ENCODE measurements at places on chromosomes 7 and 10.

DNA sequence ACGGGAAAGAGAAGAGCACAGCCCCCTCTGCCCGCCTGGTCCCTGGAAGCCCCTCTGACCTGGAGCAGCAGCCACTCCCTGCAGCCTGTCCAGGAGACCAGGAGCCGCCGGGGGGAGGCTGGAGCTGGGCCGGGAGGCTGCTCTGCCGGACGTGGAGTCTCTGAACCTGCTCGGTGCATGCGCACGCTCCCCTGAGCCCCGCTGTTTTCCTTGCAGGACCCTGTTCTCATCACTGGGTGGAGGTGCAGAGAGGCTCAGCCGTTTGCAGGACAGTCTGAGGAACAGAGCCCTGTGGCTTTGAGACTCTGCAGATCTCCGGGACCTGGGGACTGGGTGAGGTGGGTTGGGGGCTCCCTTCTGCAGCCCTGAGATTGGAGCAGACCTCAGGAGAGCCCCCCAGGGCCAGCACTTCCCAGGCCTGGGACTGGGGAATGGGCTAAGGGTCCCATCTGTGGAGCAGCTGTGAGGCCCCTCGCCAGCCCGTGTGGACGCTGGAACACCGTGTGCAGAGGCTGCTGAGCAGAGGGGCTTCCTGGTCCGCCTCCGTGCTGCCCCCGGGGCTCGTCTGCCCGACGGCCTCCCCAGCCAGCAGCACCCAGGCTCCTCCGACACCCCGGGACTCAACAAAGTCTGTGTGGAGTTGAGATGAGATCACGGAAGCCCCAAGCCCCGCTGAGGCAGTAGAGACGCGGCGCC is 48.5 kb upstream of the ADGRA1 start:
- no peak for DNase-seq

GRCh38 chr10:113993489-113993991 is 50.1 kb upstream of the ADRB1 start:
- DNase-seq: no peak

- no peak for DNase-seq
These were observed 153.7 kb downstream of the PRPF18 start for GRCh38 chr10:13740461-13740860.

DNA sequence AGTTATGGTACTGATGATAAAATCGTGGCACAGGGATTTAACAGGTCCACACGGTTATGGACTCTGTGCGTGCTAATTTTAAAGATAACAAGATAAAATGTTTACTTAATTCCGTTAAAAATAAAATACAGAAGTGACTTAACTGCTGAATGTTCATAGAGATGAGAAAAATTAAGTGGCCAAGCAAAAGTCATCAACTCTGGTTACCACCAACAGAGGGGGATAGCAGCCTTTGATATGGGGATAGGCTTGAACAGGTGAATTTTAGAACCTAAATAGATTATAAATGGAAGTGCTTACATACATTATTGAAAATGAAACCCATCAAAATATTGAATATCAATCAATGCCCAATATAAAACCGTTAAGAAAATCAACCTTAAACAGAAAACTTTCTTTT is 245.0 kb downstream of the WDR37 start:
- no peak for DNase-seq

DNA sequence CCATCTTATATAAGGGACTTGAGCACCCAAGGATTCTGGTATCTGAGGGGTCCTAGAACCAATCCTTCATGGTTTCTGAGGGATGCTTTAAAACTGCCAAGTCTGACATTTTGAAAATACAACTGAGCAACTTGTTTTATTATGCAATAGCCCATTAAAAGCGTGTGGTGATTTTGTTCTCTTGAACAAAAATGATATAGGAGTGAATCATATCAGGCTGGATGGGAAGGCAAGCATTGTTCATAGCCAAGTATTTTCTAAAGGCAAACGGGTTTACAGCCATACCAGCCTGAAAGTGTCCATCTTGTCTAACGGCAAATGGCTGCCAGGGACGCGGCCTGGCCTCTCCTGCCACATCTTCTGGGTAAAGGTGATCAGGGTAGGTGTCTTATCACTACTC is 23.4 kb downstream of the RPP38 start:
- no peak for DNase-seq

GRCh38 chr7:118590107-118590506 is 365.6 kb downstream of the ANKRD7 start:
- no peak for DNase-seq

DNA sequence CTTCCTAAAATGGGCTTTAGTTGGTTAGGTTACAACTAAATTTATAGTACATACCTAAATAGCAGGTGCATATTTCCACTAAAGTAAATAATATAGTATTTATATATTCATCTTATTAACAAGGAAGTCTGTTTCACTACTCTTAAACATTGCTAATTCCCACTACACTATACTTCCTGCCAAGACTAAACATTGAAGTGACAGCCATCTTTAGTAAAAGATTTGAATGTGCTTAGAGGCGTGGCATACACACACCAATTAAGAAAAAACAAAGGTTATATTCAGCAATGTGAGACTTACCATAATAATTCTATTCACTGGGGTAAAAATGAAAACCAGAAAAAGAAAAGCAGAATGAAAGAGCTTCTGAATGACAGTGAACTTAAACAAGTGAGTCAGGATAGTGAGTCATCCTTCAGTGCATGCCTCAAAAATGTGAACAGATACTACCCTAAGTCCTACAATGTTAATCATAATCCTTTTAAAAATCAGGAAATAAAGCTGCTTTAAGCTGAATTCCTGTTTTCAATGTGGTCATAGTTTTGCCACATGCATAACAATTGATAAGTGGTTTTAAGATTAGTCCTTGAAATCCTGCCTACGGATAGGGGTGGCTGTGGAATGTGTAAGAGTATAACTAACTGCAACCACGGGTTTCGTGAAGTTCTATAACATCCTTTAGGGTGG is 59.4 kb downstream of the USP6NL start:
- DNase-seq: no peak

DNA sequence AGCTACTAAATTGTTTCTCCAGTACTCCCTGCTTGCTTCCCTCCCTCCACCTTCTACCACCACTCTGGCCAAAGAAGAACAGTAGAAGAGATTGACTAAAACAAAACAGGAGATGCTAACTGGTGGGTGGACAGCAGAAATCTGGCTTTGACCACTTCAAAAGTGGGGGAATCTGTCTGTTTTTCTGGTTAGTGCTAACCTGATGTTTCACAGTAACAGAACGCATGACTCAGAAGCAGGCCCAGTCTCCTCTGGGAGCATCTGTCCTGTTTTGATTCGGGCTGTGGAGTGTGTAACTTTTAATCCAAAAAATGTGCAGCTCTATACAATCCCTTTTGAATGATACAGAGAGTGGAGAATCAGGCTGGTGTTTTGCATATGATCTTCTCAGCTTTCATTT is 32.7 kb upstream of the ZNF438 start:
- DNase-seq: no peak

- no peak for DNase-seq
These were observed 512.2 kb downstream of the SORCS1 start for GRCh38 chr10:106652279-106652678.

- DNase-seq: no peak
These were observed 2.9 kb downstream of the FGFR2 start for GRCh38 chr10:121595351-121595805.

DNA sequence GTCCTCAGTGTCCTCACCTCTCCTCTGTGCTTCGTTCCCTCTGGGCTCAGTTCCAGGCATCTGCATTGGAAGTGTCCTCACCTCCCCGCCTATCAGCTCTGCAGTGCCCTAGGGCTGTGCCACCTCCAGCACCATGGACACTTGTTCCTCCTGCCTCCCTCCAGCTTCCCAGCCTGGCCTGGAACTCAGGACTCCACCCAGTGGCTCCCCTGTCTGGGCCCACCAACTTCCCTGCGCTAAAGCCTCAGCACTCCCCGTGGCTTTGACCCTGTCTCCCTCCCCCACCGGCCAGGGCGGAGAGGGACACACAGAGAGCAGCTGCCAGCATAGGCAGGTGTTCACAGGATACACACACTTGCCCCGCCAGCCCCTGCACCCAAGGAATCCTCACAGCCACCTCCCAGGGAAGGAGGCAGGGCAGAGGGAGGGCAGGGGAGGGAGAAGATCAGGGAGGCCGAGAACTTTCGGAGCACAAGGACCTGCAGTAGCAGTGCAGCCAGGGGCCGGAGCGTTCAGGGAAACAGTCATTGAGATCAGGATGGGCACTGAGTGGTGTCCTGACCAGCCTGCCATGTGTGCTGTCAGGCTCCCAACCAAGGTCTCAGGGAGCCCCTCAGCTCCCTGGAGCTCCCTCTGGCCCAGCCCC is 31.3 kb downstream of the ANXA8 start:
- DNase-seq: no peak

- no peak for DNase-seq
These were observed 163.3 kb downstream of the USP6NL start for GRCh38 chr10:11448190-11448544.

GRCh38 chr7:74306730-74307469 is 17.7 kb downstream of the CLIP2 start:
- no peak for DNase-seq

- DNase-seq: no peak
These were observed 1237.3 kb downstream of the XPNPEP1 start for GRCh38 chr10:108685863-108686531.

DNA sequence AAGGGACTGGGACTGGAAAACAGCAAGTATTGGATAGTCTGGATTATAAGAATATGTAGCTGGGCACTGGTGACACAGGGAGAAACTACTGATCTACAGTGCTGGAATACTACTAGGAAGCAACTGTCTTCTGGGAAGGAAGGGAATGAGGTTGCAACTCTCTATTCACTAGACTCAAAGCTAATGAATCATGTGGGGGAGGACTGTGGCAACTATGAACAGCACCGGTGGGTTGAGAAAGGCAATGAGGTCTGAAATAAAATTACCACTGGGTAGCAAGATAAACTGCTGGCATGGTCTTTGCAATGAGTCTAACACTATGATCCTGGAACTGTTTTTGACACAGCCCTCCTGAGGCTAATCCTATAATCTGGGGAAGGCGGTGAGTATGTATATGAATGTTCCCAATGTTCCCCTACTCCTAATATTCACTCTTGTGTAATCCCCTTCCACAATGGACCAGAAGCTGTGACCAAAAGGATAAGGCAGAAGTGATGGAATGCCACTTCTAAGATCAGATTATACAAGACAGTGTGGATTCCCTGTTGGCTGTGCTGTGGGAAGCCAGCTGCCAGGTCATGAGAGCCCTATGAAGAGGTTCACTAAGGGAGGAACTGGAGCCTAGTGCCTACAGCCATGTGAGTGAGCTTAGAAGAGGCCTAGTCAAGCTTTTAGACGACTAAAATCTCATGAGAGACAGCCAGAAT is 101.3 kb upstream of the DNAJB12 start:
- DNase-seq: no peak
